NT2/D1 (cell line): ENCODE measurements at places on chromosomes 12 and 14.

DNA sequence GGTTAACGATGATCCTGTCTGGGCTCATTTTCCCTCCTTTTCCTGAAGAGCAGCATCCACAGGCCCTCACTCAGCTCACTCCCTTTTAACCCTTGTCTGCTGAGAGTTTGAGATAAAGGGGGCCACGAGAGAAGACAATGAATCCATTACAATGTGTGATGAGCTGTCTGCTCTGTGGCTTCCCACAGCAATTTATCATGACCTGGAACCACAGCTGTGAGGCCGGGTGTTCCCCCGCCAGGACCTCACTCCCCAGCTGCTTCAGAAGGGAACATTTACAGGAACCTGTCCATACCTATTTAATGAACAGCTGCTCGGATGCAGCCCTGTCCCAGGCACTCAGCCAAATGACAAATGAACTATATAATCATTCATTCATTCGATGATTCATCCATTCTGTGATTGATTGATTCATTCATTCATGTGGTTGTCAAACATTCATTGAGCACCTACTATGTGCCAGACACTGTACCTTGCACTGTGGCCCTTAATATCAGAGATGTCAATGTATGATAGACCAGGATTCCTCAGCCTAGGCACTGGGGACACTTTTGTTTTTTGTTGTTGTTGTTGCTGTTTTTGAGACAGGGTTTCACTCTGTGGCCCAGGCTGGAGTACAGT, 18.5 kb upstream of the P2RX7 start:
- DNase-seq: no peak

GRCh38 chr14:89303456-89304435, 113.3 kb downstream of the FOXN3 start:
- no peak for DNase-seq

GRCh38 chr12:60832290-60832689, 1236.5 kb downstream of the SLC16A7 start:
- DNase-seq: no peak

DNA sequence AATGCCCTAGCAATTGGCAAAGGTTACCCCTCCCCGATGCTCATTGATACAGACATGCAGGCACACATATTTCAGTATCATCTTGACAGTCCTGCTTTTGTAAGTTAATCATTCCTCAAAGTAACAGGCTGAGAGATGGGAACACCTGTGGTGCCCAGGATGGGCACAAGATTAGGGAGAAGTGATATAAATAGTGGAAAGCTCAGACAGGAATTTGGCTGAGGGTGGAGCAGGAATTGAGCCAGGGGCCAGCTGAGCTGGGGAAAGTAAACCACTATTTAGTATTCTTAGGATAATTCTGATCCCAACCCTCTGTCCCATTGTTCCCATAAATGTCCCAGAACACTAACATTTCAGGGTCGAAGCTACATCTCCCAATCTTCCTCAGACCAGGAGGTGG, 38.3 kb downstream of the DAO start:
- no peak for DNase-seq

DNA sequence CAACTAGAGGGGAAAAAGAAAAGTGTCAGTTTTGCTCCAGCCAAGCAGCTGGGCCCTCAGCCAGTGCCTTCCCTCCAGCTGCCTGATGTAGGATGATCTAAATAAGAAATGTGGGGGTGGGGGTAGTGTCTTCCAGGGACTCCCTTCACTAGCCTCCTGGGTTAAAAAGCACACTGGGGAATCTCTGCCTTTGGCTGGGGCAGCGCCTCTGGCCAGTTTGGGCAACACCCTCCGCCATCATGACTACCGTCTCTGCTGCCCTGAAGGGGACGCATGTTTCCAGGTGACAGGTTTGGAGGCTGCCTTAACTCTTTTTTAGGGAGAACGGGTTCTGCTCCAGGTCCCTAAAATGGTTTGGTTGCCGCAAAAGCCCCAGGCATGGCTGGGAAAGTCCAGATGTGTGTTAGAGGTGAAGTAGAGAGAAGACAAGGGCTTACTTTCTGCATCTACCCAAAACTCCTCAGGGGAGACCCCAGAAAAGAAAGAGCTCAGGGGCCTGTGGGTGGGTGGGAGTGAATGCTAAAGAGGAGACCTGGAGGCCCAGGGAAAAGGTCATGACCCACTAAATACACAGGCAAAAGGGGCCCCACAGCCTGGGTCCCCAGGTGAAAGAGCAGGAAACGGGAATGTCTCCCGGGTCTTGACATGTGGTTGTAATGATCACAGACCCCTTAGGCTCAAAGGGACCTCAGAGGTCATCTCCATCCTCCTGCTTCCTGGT, 132.8 kb upstream of the CCND2 start:
- no peak for DNase-seq

- DNase-seq: no peak
Observed at GRCh38 chr12:49034286-49034622, 15.7 kb upstream of the PRKAG1 start.

- no peak for DNase-seq
Observed at GRCh38 chr14:72891666-72892102, 2.2 kb downstream of the DPF3 start.

DNA sequence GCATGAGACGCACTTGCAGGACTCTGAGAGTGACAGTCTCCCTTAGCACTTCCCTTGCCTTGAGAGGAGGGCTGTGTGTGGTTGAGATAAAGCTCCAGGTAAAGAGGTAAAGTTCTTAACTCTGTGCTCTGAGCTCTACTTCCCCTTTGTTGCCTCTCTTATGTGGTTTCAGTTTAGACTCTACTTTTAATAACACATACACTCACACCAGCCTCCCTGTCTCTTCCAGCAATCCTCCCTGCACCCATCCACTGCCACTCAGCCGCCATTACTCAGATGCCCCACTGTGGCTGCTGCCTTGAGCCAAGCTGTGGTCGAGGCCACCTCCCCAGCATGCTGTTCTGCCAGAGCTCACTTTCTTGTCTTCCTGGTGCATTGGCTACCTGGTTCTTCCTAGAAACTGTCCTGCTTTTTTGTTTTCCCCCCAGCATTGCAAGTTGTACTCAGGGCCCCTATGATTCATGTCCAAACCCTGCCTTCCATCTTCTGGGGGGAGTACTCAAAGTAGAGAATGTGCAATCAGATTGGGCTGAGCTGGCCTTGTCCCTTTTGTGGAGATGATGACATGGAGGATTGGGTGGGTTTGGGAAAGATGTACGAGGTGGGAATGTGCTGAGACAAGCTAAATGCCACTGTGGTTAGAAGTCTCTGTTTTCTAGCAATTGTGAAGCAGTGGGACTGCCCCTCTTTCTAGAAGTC, 115.5 kb upstream of the PARP11 start:
- no peak for DNase-seq

DNA sequence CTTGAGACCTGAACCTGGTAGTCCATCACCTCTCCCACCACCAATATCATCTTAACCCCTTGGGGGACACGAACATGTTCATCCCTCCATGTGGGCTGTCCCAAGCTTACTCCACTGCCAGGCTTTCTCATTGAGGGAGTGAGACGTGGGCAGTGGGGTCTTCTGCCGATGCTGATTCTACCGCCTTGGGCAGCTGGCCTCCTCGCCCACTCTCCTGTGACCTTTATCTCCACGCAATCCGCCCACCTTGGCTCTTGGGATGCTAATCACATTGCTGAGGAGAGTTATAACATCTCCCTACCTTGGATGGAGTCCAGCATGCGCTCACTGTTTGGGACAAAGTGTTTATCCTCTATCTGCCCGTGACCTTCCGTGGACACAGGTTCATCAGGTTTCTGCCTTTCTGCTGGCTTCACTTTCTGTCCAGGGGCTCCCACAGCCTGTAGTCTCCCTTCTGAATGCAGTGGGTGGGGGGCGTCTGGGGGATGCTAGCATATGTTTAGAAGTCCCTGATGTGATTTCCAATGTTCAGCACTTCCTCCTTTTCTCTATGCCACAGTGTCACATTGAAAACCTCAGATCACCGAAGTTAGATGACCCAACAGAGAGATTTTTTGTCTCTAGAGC, 53.2 kb upstream of the ESRRB start:
- DNase-seq: no peak

- no peak for DNase-seq
Observed at GRCh38 chr14:35355981-35356841, 48.3 kb downstream of the NFKBIA start.

- DNase-seq: no peak
Observed at GRCh38 chr12:22656831-22657230, 31.9 kb downstream of the ETNK1 start.

DNA sequence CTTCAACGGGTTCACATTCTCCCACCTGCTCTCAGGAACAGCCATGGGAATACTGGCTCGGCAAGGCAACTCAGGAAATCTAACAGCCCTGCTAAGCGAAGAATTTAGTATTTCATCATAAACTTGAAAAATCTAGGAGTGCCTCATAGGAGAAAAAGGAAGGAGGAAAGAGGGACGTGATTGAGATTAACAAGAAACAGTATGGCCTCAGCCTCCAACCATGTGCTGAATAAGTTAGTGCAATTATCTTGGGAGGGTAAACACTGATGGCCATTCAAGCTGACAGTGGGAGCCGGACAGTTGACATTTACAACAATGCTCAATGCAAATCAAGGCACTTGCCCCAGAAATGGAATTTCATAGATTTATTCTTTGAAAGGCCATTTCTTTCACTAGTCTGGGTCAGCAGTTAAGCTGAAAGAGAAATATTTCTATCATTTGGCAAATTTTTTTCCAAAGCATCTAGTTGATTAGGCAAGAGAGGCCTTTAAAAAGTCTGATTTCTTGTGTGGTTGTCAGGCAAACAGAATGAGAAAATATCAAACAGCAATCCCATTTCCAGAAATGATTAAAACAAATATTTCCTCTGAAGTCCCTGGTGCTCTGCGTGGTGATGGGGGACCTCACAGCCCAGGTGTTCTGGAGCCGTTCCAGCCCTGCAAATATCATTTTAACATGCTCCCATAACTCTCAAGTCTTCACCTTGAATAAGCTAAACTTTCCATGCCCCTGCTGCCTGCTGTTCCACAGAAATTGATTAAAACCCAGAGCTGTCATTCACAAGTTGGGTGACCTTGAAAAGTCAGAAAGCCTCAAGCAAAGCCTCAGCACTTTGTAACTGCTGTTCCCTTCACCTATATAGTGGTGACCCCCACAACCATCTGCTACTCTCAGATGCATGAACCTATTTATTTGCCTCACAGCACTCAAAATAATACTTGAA, 121.6 kb downstream of the PHLDA1 start:
- DNase-seq: no peak

- no peak for DNase-seq
Observed at GRCh38 chr12:96241846-96242256, 47.7 kb downstream of the ELK3 start.

- no peak for DNase-seq
Observed at GRCh38 chr14:58145936-58146335, 6.1 kb downstream of the ARMH4 start.

GRCh38 chr12:63042646-63043045, 107.7 kb upstream of the PPM1H start:
- DNase-seq: no peak

DNA sequence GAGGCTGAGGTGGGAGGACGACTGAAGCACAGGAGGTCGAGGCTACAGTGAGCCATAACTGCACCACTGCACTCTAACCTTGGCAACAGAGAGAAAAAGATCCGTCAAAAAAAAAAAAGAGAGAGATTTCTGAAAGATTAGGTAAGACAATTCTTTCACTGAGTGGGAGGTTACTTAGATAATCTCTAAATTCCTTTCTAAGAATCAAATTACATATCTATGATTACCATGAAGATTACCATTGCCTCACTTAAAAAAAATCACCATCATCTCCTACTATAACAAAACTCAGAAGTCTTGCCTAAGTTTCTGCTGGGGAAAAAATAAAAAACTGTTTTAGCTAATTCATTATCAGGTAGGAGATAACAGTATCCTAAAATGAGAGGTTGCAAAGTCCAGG, 366.7 kb downstream of the DUSP6 start:
- no peak for DNase-seq

DNA sequence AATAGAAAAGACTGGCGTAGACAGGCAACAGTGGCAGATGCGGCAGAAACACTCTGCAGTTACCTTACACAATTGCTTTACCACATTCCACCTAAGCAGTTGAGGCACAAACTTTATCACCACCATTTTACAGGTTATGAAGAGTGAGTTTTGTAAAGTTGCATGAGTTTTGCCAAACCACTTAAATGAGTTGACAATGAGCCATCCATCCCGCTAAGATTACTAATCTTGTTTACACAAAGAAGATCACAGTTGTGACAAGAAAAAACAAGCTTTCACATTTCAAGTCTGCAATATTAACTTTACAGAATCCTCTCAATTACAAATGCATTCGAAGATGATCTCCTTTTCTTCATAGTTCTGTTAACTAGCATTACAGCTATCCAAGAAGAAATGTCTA, 1.8 kb downstream of the TMCC3 start:
- no peak for DNase-seq

DNA sequence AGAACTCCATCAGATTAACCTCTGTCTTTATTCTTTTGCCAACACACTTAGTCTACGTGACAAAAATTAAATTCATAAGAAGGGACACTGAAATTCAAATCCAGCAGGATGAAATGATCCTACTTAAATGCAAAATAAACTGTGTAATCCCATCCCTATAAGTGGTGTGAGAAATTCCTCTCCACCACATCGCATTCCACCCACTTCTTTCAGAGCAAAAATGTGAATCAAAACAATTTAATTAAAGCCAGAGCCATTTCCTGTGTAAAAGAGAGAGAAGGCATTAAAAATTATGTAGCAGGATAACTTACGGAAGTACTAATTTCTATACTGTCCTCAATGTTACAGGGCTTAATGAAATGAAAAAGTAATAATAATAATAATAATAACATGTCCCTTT, 844.3 kb downstream of the GALC start:
- no peak for DNase-seq

- DNase-seq: peak; percentile 87
Observed at GRCh38 chr12:10153271-10154144, 18.4 kb downstream of the OLR1 start.

GRCh38 chr12:47366157-47366556, 286.4 kb upstream of the AMIGO2 start:
- no peak for DNase-seq

DNA sequence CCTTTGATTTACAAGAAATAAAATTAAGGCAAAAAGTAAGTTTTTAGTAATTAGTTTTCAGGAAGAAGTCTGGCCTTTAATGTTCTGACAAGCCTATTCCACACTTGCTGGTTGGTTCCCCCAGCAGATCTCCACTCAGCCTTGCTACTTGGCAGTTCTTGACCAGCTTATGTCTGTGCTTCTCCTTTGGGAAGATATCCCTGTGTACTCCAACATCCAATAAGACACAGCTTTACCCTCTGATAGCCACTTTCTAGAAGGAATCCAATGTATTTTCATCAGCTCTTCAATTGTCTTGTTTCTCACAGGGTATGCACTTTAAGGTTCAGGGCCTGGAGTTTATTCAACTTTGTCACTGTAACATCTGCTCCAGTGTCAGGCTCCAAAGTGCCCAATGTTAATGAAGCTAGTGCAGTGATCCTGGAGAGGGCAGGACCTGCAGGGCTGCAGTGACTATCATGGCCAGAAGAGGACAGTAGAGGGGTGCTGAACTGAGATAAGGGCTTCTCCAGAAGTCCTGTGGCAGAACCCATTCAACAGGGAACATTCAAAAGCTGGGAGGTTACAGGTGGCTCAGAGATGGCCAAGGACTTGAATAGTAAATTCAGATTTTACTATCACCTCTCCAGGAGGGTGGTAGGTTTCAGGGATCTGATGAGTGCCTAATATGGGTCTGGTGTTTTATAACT, 22.9 kb downstream of the JKAMP start:
- DNase-seq: peak; percentile 62
